ENCODE measurements at places on chromosomes 1 and 21.

DNA sequence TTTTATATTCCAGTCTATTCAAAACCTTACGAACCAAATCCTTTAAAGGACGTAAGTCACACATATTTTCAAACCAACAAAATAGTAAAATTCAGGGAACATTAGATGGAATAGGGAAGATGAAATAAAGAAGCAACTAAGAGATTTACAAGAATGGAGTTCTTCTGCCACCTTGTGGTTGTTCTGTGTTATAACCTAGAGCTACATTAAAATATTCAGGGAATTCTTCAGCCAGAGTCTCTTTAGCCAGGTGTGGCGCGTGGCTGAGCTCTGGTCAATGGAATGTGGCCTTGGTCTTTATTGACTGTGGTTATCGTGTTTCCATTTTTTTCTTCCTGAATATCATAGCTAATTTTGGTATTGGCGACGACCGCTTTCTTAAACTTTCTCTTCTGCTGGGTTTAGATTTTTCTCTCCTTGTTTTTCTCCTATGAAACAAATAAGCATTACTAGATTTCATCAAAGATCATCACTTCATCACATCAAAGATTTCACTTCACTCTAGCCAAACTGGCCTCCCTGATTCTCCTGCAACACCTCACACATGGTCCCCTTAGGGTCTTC, 221.3 kb downstream of the MRPL39 start:
- DNase-seq: no peak

- no peak for DNase-seq
These were observed 3.2 kb downstream of the PGLYRP4 start for GRCh38 chr1:153345187-153346076.

GRCh38 chr1:176364236-176364905, 98.6 kb upstream of the PAPPA2 start:
- DNase-seq: no peak

DNA sequence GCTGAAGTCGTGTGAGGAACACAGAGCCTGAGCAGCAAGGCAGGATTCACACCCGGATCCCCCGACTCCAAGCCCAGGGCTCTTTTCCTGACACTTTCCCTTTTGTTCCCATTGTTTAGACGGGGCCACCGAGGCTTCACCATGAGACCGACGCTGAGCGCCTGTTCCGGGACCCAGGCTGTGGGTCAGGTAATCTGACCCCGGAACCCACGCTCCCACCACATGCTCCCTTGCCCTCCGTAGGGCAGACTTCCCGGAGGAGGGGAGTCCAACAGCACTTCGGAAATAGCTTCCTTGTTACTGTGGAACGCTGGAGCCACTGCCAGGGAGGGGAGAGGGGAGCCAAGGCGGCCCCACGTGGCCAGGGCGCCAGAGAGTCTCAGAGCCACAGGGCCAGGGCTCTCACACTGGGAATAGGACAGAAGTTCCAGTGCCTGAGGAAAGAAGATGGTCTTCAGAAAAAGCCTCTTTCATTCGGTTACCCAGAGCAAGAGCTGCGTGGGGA, 18.4 kb downstream of the RUNX3 start:
- no peak for DNase-seq

- DNase-seq: no peak
These were observed 25.5 kb downstream of the RGL1 start for GRCh38 chr1:183830389-183830788.

GRCh38 chr1:38009841-38010180, 2.7 kb upstream of the UTP11 start:
- no peak for DNase-seq

GRCh38 chr1:227228201-227228600, 90.1 kb downstream of the CDC42BPA start:
- no peak for DNase-seq

GRCh38 chr1:235315173-235315572, 12.8 kb downstream of the ARID4B start:
- DNase-seq: no peak

DNA sequence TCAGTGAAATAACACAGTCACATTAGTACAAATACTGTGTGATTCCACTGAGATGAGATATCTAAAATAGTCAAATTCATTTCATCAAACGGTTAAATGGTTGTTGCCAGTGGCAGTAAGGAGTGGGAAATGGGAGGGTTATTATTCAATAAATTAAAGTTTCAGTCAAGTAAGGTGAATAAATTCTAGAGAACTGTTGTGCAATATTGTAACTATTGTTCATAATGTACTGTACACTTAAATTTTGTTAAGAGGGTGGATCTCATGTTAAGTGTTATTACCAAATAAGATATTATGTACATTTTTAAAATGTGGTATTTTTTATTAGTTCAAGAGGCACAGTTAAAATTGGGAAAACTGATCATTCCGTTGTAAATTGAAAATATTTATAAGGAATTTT, 463.3 kb upstream of the BRINP3 start:
- no peak for DNase-seq

DNA sequence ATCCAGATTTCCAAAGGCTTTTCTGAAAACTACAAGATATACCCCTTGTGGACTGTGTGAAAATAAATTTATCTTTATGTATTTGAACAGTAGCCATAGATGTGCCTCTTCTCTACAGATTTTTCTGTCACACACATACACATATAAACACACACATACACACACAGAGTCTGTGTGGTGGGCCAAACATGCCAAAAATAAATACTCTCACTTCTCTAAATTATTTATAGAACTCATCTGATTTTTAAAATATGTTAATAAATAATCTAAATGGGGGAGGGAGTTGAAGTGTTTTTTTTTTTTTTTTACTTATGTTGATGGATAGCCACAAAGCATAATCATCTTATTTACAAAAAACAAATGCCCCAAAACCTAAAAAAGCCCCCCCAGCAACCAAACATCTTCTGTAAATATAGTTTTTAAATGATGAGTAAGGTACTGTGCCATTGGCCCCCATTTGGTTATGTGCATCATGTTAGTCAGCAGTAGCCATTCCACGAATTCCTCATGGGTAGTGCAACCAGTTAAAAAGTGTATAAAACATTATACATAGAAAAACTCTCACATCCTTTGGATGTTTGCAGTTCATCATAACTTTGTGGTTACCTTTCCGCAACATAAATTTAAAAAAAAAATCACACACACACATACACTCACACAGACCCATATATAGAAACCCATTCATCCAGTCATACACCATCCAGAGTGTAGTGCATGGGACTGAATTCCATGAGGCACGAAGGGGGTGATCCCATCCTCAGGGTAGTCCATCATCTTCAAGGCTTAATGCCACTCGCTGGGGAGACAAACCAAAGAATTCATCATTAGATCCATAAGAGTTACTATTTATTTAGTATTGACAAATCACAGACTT, 8.2 kb upstream of the MAGOH start:
- DNase-seq: no peak

DNA sequence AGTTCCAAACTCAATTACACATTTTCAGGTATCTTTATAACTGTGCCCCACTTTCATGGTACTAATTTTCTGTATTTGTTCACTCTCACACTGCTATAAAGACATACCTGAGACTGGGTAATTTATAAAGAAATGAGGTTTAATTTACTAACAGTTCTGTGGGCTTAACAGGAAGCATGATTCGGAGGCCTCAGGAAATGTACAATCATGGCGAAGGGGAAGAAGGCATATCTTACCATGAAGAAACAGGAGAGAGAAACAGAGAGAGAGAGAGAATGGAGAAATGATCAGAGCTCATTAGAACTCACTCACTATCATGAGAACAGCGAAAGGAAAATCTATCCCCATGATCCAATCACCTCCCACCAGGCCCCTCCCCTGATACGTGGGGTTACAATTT, 874.1 kb upstream of the B3GALT2 start:
- DNase-seq: no peak

DNA sequence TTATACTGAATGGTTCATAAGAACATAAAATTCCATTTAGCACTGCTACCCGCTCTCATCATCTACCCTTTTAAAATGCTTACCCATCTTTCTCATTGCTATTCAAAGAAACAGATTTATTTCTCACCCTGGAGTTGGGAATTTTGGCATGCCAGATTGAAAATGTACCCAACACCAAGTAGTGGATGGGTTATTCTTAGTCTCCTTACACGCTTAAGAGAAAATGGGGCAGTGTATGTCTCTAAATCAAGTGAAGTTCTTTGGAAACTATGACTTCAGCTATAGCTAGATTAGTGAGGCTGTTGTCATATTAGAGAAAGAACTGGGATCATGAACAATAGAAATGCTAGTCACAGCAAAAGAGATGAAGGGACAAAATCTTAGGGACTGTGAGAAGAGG, 27.7 kb upstream of the ESRRG start:
- no peak for DNase-seq

DNA sequence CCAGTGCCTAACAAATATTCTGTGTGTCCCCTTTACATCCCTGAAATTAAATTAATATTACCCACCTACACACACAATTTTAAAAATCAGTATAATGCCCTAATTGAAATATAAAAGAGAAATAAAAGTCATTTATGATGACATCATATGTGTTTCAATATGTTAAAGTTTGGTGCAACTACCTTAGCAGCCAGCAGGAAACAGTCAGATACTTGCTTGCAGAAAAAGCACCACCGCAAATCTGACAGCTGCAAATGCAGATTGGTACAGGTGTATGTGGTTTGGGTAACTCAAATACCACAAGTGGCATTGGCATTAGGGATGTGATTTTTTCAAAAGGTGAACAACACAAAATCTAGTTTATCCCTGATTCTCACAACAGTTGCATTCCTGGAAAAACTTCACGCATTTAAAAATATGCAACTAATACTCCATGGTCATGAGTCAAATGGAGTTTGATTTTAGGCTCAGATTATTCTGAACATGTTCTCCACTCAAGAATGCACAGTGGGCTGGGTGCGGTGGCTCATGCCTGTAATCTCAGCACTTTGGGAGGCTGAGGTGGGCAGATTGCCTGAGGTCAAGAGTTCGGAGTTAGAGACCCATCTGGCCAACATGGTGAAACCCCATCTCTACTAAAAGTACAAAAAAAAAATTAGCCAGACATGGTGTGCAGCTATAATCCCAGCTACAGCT, 106.3 kb downstream of the EDEM3 start:
- no peak for DNase-seq

GRCh38 chr1:30371179-30371788, 352.1 kb downstream of the MATN1 start:
- DNase-seq: no peak

DNA sequence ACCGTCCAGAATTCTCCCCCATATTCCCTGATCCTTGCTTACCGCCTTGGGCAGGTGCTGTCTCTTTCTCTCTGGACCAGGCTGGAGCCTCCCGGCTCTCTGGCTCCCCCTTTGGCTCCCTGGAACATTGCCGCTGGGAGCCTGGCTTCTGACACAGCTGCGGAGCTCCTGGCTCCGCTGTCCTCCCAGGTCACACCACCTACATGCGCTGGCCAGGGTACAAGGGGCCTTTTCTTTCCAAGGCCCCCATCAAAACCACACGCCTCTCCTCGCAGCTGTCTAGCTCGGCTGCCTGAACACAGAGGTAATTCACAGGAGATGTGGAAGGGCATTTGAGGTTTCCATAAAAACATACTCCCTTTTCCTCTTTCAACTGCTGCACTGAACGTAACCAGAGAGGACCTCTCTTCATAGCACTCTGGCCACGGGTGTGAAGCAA, 7.5 kb upstream of the ZNF648 start:
- DNase-seq: peak; percentile 17

GRCh38 chr1:174828264-174828663, 171.5 kb upstream of the CACYBP start:
- DNase-seq: no peak

DNA sequence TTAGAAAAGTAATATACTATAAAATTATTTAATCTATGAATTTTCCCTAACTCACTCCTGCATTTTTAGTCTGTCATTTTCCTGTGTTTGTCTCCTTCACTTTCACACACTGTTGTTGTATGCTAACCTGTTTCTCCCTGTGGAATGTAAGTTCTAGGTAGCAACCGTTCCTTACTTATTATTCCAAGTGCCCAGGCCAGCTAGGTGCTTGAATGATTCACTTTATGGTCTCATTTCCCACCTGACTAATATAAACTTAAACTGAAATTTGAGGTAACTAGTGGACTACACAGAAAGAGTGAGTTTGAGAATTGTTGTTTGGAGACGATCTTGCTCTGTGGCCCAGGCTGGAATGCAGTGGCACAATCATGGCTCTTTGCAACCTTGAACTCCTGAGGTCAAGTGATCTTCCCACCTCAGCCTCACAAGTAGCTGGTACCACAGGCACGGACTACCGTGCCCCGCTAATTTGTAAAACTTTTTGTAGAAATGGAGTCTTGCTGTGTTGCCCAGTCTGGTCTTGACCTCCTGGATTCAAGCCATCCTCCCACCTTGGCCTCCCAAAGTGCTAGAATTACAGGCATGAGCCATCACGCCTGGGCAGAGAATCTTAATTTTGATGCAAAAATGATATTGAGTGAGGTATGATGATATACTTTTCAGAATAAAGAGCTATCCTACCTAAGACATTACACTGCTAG, 1.9 kb downstream of the ZYG11B start:
- no peak for DNase-seq

GRCh38 chr1:88462488-88463261, 221.4 kb upstream of the PKN2 start:
- DNase-seq: no peak

DNA sequence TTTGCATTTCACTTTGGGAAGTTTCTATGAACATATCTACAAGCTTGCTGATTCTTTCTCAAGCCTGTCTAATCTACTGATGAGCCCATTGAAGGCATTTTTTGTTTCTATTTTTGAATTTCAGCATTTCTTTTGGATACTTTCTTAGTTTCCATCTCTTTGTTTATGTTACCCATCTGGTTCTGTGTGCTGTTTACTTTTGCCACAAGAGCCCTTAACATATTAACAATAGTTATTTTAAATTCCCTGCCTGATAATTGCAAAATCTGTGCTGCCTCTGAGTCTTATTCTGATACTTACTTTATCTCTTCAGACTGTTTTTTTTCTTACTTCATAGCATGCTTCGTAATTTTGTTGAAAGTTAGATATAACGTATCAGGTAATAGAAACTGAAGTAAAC, 75.8 kb upstream of the ZRANB2 start:
- no peak for DNase-seq

GRCh38 chr1:48469616-48470480, 2.2 kb downstream of the SPATA6 start:
- DNase-seq: no peak

- DNase-seq: no peak
These were observed 118.9 kb downstream of the LACTBL1 start for GRCh38 chr1:22853651-22854185.
